NCI-H187 treated with DMSO at 0.1 percent for 48 hours (cell line): ENCODE measurements at places on chromosomes 5 and 9.

DNA sequence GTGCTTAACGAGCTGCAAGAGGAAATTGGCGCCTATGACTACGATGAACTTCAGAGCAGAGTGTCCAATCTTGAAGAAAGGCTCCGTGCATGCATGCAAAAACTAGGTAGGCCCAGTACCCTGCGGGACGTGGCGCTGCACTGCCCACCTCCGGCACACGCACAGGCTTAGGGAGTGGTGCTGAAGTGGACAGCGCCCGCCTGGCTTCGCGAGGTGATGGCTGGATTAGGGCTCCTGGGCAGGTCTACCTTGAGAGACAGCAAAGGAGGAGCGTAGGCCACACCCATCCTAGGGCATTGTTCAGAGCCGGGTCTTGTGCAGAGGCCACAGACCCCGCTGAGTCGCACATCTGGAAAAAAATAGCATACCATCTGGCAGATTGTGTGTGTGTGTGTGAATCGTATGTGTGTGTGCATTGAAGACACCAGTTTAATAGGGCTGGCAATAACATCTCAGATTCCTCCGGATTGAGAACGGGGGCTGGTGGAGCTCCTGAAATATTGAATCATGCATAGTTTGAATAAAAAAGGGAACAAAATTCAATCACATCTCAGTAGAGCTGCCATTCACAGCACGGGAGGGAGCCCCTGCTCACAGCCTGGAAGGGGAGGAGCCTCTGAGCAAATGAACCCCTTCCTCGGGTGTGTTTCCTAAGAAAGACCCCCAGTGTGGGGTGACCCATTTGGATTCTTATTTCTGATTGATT is 11.1 kb downstream of the OLFM1 start:
- no peak for DNase-seq

- DNase-seq: no peak
Measured at GRCh38 chr9:98913705-98914104, 30.0 kb upstream of the COL15A1 start.

- no peak for DNase-seq
Measured at GRCh38 chr9:130110166-130110565, 56.5 kb downstream of the GPR107 start.

GRCh38 chr5:7667216-7667767 is 183.6 kb downstream of the CFAP90 start:
- DNase-seq: no peak

DNA sequence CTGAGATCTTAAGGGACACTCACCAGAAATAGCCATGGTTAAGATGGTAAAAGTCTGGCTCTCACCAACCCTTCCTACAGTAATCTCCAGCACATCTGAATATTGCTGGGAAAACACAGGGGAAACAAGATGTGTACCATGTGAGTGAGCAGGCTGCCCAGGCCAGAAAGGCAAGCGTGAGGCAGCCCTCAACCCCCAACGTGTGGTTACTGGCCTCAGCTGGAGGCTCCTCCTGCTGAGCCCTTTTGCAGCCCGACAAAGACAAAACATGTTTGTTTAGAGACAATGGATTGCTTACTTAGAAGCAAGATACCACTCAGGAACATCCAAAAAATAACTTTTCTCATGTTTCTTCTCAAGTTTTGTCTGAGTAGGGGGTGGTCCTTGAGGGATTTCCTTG is 16.6 kb downstream of the ZFP62 start:
- DNase-seq: no peak

GRCh38 chr9:130433168-130433946 is 11.4 kb upstream of the ASS1 start:
- DNase-seq: no peak

- no peak for DNase-seq
Measured at GRCh38 chr9:70406434-70406862, 8.0 kb downstream of the KLF9 start.

DNA sequence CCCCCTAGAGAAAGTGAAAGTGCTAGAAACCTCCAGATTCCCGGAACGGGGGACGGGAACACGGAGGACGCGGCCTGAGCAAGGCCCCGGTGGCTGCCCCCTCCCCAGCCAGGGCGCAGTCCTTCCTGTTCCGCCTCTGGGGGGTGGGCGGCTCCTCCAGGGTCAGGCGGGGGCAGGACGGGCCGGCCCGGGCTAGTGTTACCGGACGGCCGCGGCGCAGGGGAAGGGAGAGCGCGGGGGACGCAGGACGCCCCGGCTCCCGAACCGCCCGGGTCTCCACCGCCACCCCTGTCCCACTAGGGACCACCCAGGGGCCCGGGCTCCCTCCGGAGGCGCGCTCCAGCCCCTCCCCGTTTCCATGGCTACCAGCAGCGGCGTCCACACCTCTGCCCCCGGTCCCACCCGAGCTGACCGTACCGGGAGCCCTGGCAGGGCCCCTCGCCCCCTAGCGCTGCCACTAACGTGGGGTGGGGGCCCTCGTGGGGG is 579 bp downstream of the SLC12A7 start:
- DNase-seq: no peak
